ENCODE measurements at places on chromosomes 2 and 18.

- DNase-seq = no peak
Observed at GRCh38 chr18:52694804-52695203, 354.8 kb downstream of the DCC start.

GRCh38 chr18:67385455-67385854, 131.1 kb downstream of the DSEL start:
- DNase-seq = no peak

GRCh38 chr2:136021406-136021805, 36.0 kb upstream of the DARS1 start:
- no peak for DNase-seq

DNA sequence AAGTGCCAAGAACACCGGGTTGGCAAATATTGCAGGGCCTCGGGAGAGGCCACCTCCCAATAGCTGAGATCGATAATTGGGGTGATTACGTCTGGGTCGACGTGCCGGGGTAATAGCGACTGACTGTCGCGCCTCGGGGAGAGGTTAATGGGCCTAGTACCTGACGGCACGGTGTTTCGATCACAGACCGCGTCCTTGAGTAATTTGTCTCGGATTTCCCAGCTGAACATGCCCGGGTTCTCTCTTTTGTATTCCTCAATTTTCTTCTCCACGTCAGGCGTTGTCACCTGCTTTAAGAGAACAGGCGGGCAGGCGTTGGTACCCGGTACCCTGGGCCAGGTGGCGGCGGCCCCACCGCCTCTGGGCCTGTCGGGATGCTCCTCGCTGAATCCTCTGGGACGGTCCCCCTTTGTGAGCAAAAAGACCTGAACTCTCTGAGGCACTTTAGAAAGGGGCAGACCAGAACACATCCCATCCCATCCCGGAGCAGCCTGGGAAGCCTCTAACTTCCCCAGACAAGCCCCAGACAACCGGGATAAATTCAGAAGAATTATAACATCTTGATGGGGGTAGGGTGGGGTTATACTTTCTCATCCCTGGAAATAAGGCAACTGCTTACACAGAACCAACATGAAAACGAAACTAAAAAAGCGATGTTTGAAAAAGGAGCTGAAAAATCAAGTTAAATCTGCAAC, 3.3 kb downstream of the PAX3 start:
- no peak for DNase-seq

Measured in AML-193 (cell line).